MCF 10A (cell line): ENCODE measurements at places on chromosomes 12 and 14. TPM values are rescaled to one million over a fixed set of nuclear protein-coding genes. Genes with fewer than 3 reads are reported as not detected.

Gene KRT83
- 12.2 and 14.5 TPM in 2 replicates for total RNA-seq

Gene ANKS1B
- total RNA-seq: 17.7 and 18.8 TPM in 2 replicates

Gene RPS26
- total RNA-seq: 45.1 and 67.3 TPM in 2 replicates

Gene GAS2L3
- total RNA-seq: 29.9 and 32.6 TPM in 2 replicates

Gene TCL1B
- total RNA-seq: not detected in 2 replicates

Gene CD4
- not detected in 2 replicates for total RNA-seq

Gene AQP5
- not detected in 2 replicates for total RNA-seq

Gene IRAK3
- total RNA-seq: 0.05 TPM in 1 of 2 replicates, not detected in the other

Gene PROX2
- total RNA-seq: not detected in 2 replicates

Gene SCNN1A
- total RNA-seq: 136 and 139 TPM in 2 replicates

Gene KERA
- not detected in 2 replicates for total RNA-seq

Gene PDZRN4
- total RNA-seq: not detected in 2 replicates

Gene KRT6C
- total RNA-seq: 0.19 and 0.44 TPM in 2 replicates

Gene ADAMTS20
- total RNA-seq: not detected in 2 replicates

Gene TAS2R8
- not detected in 2 replicates for total RNA-seq

Gene TAS2R20
- 1.1 and 1.8 TPM in 2 replicates for total RNA-seq

Gene SERPINA4
- total RNA-seq: not detected in 2 replicates

Gene SPIC
- not detected in 2 replicates for total RNA-seq

Gene OTOGL
- not detected in 2 replicates for total RNA-seq

Gene RTN1
- 8.4 and 9.8 TPM in 2 replicates for total RNA-seq

Gene HOXC4
- 1.7 and 1.8 TPM in 2 replicates for total RNA-seq

Gene KRT77
- not detected in 2 replicates for total RNA-seq

Gene HOXC10
- total RNA-seq: not detected in 2 replicates

Gene CLEC6A
- not detected in 2 replicates for total RNA-seq

Gene AGAP2
- 0.19 TPM in 1 of 2 replicates, not detected in the other for total RNA-seq

Gene OR10A7
- total RNA-seq: not detected in 2 replicates

Gene FOXG1
- total RNA-seq: not detected in 2 replicates

Gene KLRC1
- not detected in 2 replicates for total RNA-seq
